ENCODE measurements at places on chromosomes 1 and 21.
A peak's percentile ranks its signal among the peaks of the same experiment; 100 is the strongest.

DNA sequence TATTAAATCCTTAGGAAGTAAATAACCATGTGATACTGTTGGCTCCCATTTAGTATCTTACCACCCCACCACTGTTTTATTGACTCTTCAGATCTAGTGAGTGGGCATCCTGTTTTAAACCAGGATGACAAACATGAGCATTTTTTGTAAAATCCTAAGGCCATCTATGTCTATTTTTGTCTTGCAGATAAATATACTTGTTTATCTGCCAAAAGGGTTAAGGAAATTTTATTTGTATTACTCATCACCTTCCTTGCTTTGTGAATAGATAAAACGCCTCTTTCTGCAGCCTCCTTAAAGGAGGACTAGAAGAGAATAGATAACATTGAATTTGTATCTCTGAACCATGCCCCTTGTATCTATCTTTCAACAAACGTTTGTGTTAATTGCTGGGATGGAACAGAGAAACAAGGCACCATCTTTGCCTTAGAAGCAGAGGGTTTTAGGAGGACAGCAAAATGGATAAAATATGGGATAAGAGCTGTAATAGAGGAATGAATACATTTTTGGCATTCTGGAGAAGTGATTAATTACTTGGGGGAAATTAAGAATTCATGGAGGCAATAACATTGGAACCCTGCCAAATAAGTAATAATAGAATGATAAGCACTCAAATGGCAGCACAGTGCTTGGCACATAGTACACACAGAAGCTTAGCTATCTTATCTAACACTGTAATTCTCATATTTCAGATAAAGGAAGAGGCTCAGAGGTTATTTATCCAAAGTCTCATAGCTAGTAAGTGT lies 14.7 kb downstream of the YTHDF2 start:
- DNase-seq: peak; percentile 27

DNA sequence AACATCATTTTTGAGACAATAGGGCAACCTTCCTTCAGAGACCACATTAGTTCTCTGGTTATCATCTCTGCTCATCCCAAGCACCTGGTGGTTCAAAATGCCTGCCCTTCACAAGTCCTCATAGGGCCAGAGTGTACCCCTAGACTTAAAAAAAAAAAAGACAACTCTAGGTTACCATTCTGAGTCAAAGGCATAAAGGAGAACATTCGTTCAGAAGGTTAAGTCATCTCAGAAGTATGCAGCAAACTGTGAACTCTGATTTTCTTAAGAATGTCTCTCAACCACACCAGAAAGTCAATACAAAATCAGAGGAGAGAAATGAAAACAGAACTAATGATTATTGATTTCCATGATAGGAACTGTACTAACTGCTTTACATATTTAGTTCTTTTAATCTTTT lies 9.2 kb upstream of the BEND5 start:
- no peak for DNase-seq

- no peak for DNase-seq
Measured at GRCh38 chr1:23558872-23559135, 497 bp downstream of the ID3 start.

DNA sequence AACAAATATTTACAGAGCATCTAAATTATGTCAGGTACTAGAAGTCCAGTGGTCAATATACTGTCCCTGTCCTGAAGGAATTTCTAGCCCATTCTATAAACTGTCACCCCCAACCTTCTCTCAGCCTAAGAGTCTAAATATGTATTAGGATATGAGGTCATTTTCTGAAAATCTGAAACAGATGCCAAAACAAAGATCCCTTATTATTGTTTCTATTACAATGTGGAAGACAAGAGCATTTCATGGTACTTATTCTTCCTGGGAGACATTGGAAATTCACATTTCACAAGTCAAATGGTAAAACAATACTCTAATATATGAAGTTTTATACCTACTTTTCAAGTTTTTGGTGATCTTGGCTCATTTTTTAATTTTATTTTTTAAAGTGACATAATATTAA lies 2.6 kb downstream of the CLCA1 start:
- DNase-seq: no peak

GRCh38 chr1:28896609-28896986 lies 17.8 kb upstream of the EPB41 start:
- DNase-seq: no peak

- DNase-seq: no peak
Measured at GRCh38 chr1:43251024-43251423, 18.8 kb upstream of the TMEM125 start.

GRCh38 chr1:43232074-43232473 lies 37.7 kb upstream of the TMEM125 start:
- DNase-seq: peak; percentile 28

DNA sequence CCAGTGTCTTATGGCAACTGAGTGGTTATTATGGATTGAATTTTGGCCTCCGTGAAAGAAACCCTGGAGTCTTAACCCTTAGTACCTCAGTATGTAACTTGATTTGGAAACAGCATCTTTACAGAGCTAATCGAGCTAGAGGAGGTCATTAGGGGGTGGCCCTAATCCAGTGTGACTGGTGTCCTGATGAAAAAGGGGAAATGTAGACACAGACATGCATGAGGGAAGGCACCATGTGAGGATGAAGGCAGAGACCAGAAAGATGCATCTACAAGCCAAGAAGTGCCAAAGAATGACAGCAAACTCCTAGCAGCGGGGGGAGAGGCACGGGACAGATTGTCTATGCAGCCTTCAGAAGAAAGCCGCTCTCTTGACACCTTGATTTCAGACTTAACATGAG lies 14.7 kb downstream of the DOP1B start:
- DNase-seq: no peak

DNA sequence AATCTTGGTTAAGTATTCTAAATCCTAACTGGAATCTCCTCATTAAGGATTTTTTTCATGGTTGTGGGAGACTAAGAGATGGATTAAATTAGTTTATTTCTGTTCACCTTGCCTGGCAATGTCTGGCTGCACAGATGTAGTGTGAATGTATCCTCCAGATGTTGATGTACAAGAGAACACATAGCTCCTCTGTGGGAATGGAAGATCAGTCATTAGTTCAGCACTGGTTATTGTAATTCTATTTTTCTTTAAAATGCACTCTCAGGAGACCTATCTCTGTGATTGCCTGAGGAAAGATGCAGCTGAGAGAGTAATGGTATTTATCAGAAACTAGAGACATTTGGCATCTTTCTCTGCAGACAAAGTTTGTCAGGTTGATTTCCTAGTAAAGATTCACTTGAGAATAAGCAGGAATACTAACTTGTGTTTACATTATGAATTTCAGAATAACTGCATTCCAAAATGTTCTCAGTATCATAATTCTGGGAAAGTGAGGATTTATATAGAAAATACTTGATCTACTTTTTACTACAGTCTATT lies 178.6 kb downstream of the GIPC2 start:
- DNase-seq: no peak

DNA sequence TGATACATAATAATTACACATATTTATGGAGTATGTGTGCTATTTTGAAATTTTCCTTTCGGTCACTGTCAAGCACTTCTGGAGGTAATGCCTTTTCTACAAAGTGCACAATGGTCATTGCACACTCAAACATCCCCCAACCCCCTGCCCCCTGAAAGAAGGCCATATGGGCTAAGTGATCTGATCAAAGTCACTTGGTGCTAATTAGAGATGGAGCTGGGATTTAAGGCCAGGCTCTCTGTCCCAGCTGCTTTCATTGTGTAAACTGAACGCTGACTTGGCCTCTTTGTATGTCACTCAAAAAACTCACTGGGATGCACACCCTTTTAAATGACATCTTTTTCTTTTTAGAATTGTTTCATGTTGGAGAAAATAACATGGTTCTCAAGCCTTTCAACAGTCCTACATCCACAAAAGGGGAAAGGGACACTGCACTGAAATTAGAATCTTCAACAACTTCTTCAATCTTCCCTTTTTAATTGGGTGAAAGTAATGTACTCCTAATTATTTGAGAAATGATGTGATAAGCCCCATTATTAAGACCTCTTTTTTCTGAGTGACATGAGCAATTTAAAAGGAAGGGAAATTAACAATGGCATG lies 149.2 kb downstream of the ST6GALNAC5 start:
- no peak for DNase-seq

GRCh38 chr1:161726473-161727255 lies 5.3 kb downstream of the FCRLB start:
- DNase-seq: no peak

- DNase-seq: no peak
Measured at GRCh38 chr1:242828828-242829227, 304.3 kb upstream of the PLD5 start.

DNA sequence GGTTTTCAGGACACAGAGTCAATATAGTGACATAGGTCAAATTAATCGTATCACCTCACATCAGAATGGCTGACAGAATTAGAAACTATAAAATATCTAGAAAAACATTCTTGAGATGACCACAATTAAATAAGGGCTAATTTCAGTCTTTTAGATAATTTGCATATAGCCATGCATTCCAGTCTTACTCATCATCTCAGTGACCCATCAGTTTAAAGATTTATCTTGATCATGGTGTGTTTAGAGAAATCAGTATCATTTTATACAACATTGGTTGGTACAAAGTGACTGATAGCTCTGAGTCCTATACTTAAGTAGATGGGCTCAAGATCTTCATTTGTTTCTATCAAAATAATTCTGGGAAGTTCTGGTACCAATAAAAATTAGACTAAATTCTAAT lies 262.3 kb upstream of the SNX7 start:
- DNase-seq: no peak

DNA sequence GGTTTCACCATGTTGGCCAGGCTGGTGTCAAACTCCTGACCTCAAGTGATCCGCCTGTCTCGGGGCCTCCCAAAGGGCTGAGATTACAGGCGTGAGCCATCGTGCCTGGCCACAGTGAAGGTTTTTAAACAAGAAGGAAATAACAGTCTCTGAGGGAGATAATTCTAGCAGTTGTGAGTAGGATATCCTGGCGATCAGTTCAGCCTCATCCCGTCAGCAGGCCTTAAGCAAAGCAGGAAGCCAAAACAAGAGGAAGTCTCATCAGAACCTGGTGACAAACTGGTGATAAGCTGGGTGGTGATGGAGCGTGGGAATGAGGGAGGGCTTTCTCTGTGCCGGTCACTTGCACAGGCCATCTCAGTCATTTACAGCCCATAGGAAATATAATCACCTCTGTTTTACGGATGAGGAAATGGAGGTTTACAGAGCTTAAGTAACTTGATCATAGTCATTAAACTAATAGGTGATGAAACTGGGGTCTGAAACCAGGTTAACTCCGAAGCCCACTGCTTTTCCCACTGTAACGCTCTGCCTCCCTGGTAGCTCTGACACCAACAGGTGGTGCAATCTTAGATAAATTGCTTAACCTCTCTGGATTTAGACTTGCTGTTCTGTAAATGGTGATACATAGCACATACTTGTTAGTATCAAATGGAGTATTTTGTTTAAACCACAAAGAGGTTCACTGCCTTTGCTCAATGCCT lies 40.8 kb upstream of the A3GALT2 start:
- DNase-seq: no peak

DNA sequence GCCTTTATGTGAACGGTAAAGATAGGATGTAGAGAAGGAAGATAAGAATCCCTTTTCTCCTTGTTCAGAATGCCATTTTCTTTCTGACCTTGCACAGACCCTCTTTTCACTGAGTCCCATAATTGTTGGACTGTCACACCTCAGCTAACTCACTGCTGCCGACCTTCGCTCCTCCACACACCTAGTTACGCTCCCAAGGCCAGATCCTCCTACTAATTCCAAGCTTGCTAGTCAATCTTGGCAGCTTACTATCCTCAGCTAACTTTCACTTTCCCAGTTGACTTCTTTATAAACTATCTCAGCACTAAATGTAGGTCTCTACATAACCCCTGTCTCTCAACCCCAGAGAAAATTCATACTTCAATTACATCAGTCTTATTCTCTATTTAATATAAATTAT lies 471.8 kb upstream of the PRMT6 start:
- no peak for DNase-seq

GRCh38 chr1:38875811-38876210 lies 2.7 kb upstream of the MYCBP start:
- no peak for DNase-seq

DNA sequence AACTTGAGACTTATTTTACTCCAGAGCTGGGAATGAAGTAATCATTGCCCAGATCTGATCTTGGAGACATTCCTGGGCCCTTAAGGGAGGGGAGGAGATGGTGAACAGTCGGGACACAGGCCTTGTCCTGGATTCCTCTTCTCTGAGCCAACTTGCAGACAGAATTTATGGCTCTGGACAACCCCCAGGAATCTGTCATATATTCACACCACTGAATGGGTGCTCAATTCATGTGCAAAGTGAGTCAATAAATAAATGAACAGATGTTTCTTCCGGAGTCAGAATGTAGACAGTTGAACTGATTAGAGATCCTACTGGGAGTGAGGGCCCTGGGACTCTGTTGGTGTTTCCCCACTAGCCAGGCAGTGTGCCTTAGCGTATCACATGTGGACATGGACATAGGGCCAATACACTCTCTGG lies 2.6 kb downstream of the TUFT1 start:
- DNase-seq: peak; percentile 84

DNA sequence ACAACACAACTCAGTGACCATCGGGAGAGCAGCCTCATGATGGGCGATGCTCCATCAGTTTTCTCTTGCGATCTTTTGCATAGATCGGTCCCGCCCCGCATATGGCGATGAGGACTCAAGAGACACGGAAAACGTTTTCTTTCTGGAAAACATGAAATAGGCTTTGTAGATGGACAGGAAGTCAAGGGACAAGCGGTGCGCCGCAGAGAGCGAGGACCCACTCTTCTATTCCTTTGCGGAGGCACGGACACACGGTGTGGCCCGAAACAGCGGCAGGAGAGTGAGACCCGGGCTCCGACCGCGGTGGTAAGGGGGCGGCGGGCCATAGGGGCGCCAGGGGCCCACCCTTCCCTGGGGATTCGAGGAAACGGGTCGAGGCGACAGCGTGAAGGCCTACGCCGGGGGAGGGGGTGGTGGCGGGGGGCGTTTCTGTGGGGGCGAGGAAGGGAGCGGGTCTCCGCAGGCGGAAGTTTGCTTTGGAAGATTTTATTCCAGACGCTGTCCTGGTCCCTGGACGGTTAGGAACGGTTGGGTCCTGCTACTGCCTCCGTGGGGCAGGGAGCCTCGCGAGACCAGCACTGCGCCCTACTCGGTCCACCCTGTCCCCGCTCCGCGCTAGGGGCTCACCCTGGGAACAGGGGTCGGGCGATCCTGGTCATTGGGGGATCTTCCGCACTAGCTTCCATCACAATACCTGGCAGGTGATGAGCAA lies 796 bp upstream of the TDRKH start:
- no peak for DNase-seq

GRCh38 chr1:119347858-119348257 lies 20.7 kb upstream of the HAO2 start:
- no peak for DNase-seq

DNA sequence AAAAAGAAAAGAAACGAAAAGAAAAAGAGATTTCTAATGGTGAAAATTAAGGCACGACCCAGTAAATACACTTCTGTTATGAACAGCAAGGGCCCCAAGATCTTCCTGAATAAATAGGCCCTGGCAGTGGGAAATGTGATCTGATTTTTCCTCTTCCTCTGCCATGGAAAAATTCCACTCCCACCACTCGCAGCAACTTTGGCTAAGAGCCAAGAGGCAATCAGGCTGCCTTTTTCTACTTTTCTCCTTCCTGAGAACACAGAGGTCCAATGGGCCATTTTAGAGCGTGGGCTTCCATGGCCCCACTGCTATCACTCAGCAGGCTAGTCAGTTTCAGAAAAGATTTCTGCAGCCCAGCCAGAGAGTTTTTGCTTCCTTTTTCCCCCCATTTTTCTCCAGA lies 33.7 kb upstream of the AK4 start:
- no peak for DNase-seq

All from BJ (cell line).